ENCODE measurements at places on chromosomes 2 and 18. TPM values are rescaled to one million over a fixed set of nuclear protein-coding genes. Genes with fewer than 3 reads are reported as not detected.
A peak's percentile ranks its signal among the peaks of the same experiment; 100 is the strongest.

- DNase-seq: no peak
Observed at GRCh38 chr2:16330012-16330411, 335.6 kb downstream of the CYRIA start.

GRCh38 chr2:240519396-240520129 is 38.2 kb downstream of the ANKMY1 start:
- DNase-seq: no peak

- DNase-seq: no peak
Observed at GRCh38 chr2:48605482-48606175, 12.0 kb upstream of the GTF2A1L start.

DNA sequence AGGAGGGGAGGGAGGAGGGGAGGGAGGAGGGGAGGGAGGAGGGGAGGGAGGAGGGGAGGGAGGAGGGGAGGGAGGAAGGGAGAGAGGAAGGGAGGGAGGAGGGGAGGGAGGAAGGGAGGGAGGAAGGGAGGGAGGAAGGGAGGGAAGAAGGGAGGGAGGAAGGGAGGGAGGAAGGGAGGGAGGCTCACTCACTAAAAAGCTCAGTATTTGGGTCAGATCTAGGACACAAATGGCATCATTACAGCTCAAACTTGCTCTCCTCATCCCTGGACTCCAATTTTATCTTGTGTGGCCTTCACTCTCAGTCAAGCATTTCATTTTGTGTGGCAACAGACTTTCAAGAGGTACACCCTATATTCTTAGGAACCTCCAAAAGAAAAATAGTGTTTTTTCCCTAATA is 435.4 kb downstream of the IRS1 start:
- DNase-seq: no peak

GRCh38 chr2:65345631-65346030 is 86.8 kb downstream of the SPRED2 start:
- DNase-seq: no peak

GRCh38 chr18:12278215-12278671 is 24.1 kb downstream of the CIDEA start:
- no peak for DNase-seq

DNA sequence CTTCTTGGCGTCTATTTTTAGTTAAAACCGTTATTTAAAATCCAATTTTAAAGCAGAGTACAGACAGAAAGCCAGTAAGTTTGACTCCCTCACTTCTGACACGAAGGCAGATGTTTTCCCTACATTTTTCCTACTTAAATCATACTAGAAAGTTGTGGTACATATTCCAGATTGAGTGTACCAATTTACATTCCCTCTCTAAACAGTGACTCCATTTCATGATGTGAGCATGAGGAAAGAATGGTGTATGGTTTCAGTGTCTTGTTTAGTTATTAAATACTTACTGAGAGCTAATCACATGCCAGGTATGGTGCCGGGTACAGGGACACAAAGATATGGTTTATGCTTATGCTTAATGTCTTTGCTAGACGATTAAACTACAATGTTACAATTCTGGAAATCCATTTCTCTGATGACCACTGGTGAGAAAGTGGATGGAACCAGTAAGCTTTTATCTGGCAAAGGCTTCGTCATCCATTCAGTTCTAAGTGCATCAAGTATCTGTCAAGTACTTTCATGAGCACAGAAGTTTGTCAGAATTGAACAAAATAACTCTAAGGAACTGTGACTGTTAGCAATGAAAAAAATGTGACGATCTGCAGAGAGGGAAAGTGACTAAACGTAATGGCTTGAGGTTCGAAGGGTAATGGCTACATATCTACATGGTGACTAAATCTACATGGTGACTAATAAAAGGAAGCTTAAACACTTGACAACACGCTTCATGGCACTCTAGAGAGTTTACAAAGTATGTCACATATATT is 25.7 kb downstream of the MAP4K3 start:
- DNase-seq: no peak

GRCh38 chr2:236289766-236290462 is 25.7 kb upstream of the ASB18 start:
- DNase-seq: no peak

- no peak for DNase-seq
Observed at GRCh38 chr2:99748344-99748743, 258.5 kb upstream of the REV1 start.

Gene CRACDL
- 0.16 TPM for total RNA-seq

GRCh38 chr18:72342933-72343332 is 201.2 kb downstream of the CBLN2 start:
- no peak for DNase-seq

DNA sequence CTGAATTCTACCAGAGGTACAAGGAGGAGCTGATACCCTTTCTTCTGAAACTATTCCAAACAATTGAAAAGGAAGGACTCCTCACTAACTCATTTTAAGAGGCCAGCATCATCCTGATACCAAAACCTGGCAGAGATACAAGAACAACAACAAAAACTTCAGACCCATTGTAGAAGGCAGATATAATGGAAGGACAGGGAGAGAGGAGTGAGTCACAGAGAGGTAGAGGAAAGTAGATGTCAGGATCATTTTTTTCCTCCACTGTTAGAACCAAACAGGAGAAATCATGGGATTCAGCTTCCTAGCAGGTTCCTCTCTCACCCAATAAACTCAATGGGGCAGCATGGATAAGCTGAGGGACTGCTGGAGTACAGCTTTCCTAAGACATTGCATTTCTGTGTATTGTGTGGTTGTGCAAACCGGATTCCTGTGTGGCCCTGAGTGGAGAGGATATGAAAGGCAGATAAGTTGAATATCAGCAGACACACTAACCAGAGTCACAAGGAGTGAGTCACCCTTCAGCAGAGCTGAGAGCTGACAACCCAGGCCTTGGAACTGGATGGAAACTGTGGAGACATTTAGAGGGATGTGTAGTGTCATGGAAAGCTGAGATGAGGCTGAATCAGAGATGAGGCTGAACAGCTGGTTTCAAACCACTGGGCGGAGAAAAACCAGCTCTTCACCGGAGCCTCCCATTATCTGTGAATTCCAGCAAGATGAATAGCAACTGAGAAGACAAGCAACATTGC is 60.9 kb upstream of the MMADHC start:
- DNase-seq: no peak

Gene TEKT4
- not detected for total RNA-seq

- DNase-seq: no peak
Observed at GRCh38 chr2:161139098-161139987, 20.9 kb upstream of the TANK start.

- no peak for DNase-seq
Observed at GRCh38 chr18:37219257-37219656, 346.3 kb downstream of the CELF4 start.

GRCh38 chr2:46326231-46326980 is 29.2 kb downstream of the EPAS1 start:
- DNase-seq: no peak

DNA sequence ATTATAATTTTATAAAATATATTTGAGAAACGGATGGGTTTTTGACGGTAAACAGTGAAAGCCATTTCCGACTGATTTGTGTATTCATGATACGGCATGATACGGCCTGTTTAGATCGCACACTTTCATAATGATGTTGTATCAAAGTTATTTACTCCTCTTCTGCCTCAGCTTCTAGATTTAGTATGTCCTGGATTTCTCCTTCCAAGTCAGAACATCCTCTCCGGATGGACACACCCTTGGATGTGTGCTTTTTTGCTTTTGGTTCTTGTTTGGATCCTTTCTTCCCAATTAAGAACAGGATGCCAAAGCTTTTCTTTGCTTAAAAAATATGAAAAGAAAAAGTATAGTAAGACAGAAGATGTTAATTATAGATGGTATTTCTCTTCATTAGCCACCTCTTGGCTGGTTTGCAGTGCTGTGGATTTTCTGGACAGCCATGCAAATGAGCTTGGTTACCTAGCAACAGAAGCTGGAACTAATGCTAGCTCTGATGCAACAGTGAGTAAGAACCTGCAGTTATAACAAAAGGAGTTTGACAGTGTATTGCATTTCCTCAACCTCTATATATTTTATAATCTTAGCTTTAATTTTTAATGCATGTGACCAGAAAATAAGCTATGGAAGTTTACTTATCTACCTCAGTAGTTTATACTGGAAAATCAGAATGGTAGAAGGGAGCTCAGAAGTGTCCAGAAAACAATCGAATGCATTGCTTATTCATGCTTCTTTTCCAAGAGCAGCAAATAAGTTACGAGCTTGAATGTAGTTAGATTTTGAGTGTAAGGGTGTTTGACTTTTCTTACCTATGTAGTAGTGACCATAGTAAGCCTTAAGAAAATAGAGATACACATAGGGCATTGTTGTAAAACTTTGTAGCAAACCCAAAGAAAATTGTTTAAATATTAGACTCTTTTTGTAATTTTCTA is 27.9 kb downstream of the RMND5A start:
- no peak for DNase-seq

GRCh38 chr2:96528006-96528699 is 8.4 kb upstream of the ARID5A start:
- peak; percentile 70 for DNase-seq

DNA sequence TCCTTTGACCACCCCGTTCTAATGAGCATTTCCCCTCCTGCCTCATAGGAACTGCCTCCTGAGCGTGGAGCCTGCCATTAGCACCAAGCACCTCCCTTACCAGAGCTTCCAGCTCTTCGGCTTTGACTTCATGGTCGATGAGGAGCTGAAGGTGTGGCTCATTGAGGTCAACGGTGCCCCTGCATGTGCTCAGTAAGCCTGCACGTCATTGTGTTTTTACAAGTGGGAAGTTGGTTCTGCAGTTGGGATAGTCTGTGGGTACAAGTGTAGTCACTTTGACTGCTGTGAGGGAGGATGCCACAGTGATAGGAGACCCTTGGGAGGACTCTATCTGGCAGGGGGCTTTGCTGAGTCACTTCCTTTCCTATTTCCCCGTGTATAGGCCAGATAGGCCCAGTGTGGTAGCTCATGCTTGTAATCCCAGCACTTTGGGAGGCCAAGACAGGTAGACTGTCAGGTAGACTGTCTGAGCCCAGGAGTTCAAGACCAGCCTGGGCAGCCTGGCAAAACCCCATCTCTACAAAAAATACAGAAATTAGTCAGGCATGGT is 22.0 kb upstream of the POLR1B start:
- no peak for DNase-seq

Gene DLGAP1
- not detected for total RNA-seq

DNA sequence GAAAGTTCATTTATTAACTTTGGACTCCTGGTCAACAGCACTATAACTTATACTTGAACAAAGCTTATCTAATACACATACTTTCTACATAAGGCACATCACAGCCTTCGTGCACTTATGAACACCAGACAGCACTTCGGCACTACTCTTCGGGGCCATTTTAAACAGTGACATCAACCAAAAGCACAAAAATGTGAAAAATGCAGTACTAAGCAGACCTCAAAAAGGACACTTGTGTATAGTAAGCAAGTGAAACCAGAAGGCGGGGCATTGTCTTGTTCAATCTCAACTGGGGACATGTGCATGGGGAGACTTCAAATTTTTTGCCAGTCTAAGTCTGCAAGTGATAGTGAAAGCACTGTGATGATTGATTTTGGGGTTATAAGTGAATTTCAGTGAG is 163.0 kb downstream of the NCKAP5 start:
- DNase-seq: no peak

Gene PRSS56
- total RNA-seq: not detected

Gene PLA2R1
- 0.05 TPM for total RNA-seq

DNA sequence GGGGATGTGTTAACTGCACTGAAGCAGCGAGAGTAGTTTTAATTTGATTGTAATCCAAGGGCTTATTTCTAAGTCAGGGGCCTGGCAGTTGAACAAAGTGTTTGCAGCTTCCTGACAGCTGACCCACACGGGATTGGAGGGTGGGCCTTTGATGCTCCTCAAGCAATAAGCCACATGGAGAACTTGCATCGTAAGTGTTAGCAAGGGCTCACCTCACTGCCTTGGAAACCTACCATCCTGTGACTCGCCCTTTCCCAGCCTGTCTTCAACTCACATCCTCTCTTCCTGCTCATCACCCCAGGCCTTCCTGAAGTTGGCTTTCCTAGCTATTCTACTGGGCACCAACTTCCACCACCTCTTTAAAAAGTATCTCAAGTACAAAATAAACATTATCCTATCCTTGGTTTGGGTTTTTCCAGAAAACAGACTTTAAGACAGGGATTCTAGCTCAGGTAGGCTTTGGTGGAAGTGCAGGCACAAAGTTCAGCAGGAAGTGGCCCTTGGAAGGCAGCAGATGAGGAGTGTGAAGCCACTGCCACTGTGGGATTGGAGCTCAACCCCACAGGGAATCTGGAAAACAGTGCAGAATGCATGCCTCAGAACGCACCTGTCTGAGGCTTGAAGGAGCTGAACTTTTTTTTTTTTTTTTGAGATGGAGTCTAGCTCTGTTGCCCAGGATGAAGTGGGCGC is 31.6 kb downstream of the B3GNT2 start:
- no peak for DNase-seq

Gene NLRC4
- total RNA-seq: not detected

GRCh38 chr18:59563176-59563785 is 133.9 kb downstream of the CCBE1 start:
- DNase-seq: no peak

DNA sequence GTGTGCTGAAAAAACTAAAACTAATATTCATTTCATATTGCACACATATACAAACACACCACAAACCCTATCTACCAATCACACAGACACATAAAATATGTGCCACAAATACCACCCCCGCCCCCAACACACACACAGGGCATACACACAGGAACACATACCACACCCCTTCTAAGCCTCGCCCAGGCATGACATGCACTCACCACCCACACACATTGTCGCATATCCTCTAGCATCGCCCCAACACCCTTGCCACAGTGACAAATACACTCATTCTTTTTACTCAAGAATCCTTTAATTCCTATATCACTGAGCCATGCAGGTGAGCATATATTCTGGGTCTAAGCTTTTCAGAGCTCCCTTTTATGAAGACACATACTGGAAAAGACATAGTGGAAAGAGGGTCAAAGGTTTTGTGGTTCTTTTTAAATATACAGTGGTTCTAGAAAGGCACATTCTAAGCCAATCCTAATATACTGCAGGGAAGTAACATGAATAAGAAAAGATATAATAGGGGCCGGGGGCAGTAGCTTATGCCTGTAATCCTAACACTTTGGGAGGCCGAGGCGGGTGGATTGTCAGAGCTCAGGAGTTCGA is 24.5 kb upstream of the LCLAT1 start:
- DNase-seq: peak; percentile 79

- DNase-seq: peak; percentile 53
Observed at GRCh38 chr18:3624935-3625741, 175.2 kb downstream of the TGIF1 start.

- no peak for DNase-seq
Observed at GRCh38 chr2:30886080-30886479, 78.8 kb upstream of the CAPN13 start.

Gene COLEC12
- 0.08 TPM for total RNA-seq
